ENCODE measurements at places on chromosomes 5 and 9. TPM values are rescaled to one million over a fixed set of nuclear protein-coding genes. Genes with fewer than 3 reads are reported as not detected.

DNA sequence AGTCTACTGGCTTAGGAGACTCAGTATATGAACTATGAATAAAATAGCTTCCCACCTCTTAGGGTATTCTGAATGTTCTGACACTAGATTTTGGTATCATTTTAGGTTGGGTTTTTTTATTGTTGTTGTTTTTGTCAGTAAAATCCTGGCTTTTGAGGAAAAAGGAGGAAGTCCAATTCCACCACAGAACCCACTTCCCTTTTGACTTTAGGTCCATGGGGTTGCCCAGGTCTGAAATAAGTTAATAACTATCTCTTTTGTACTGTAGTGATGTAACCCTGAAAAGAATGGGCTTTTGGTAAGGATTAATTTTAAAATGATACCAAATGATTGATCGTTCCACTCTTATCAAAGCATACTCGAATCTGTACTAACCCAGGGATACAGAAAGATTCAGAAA, 29.1 kb upstream of the IL12B start:
- H3K36me3 ChIP-seq, result no peaks in the 10 kb centered on the region
- H3K27me3 ChIP-seq, result peaks cover 3% of the 10 kb centered on the region

GRCh38 chr9:80561526-80561925, 989.8 kb downstream of the TLE4 start:
- no peaks in the 10 kb centered on the region for H3K27me3 ChIP-seq
- DNase-seq, result no peak
- no peaks in the 10 kb centered on the region for H3K36me3 ChIP-seq
- H3K4me1 ChIP-seq, result no peaks in the 10 kb centered on the region

- no peaks in the 10 kb centered on the region for H3K27me3 ChIP-seq
- peak; percentile 45 for DNase-seq
- H3K4me3 ChIP-seq, result no peak overlapping the region
- H3K27ac ChIP-seq, result peak overlapping the region; percentile 65
These were observed 27.9 kb downstream of the SPRY4 start for GRCh38 chr5:142296914-142297417.

AFF4 gene
- 49.1 TPM for polyA plus RNA-seq

HRH2 gene
- 2.1 TPM for polyA plus RNA-seq

ANKRD33B gene
- polyA plus RNA-seq, result 0.88 TPM

BHMT2 gene
- 2.8 TPM for polyA plus RNA-seq

DNA sequence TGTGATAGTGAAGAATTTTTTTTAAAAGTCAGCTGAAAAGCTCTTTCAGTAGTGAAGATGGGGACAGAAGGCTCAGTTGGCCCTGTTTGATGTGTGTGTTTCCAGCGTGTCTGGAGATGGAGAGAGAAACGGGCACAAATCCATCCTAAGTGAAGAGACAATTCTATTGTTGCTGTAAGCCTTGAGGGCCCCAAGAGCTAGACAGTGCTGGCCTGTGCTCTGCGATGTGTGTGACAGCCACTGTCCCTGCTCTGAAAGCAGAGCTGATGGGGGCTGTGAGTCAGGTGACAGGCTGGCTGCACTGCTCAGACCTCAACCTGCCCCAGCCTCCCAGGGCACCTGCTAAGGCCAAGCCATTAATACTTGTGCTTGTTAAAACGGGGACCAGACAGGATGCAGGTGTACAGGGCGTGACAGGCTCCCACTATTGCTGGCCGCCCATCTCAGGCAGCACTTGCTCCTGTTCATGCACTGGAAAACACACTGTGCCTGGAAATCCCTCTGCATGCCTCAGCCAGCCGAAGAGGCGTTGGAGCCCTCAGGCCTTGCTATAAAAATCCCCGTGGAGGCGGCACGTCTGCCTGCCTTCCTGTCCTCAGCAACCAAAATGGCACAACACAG, 44.6 kb upstream of the SEMA4D start:
- no peak overlapping the region for H3K4me3 ChIP-seq
- H3K27ac ChIP-seq, result no peak overlapping the region
- H3K36me3 ChIP-seq, result no peaks in the 10 kb centered on the region
- H3K4me1 ChIP-seq, result no peaks in the 10 kb centered on the region
- H3K27me3 ChIP-seq, result no peaks in the 10 kb centered on the region
- no peak for DNase-seq

DNA sequence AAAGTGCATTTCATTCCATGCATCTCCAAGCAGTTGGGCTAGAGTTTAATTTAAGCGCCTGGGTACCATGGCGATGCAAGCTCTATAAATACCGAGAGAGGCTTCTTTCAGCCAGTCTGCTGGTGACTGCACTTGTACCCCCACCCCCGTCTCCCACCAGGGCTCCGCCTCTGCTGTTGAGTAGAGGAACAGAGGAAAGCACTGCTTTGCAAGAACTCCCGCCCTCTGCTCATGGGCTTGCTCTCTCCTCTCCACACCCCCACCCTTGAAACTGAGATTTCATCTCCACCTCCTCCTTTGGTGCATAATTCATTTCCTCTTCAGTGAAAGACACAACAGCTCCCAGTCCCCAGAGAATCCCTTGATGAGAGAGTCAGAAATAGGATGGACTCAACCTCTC, 5.1 kb upstream of the WWC1 start:
- H3K27ac ChIP-seq, result no peak overlapping the region
- no peak overlapping the region for H3K4me3 ChIP-seq
- H3K27me3 ChIP-seq, result no peaks in the 10 kb centered on the region
- no peak for DNase-seq
- peaks cover 25% of the 10 kb centered on the region for H3K4me1 ChIP-seq
- no peaks in the 10 kb centered on the region for H3K36me3 ChIP-seq

GRCh38 chr5:56489272-56489671, 256.1 kb upstream of the ANKRD55 start:
- H3K36me3 ChIP-seq, result no peaks in the 10 kb centered on the region
- DNase-seq, result no peak
- H3K4me1 ChIP-seq, result peaks cover 9% of the 10 kb centered on the region
- H3K27ac ChIP-seq, result no peak overlapping the region
- H3K4me3 ChIP-seq, result no peak overlapping the region

- DNase-seq, result no peak
- no peak overlapping the region for H3K27ac ChIP-seq
- peaks cover 33% of the 10 kb centered on the region for H3K36me3 ChIP-seq
- H3K27me3 ChIP-seq, result no peaks in the 10 kb centered on the region
- H3K4me1 ChIP-seq, result no peaks in the 10 kb centered on the region
These were observed 7.6 kb upstream of the CAMSAP1 start for GRCh38 chr9:135914921-135915320.

ELAVL2 gene
- polyA plus RNA-seq, result 1.2 TPM

DNA sequence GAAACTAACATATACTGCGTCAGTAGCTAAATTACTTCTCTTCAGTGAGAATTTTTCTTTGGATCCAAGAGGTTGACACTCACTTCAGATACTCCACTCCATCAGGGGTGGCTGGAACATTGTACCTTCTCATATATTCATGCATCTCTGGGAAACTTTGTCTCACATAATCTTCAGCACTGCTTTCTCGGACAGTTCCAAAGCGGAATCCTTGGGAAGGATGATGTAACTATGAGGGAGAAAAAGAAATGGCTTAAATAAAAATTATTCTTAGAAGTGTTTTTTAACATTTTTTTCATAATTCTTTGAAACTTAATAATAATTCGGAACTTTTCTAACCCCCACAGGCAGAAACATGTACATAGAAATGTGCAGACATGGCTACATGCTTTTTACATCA, 33.4 kb upstream of the PPP3R2 start:
- H3K36me3 ChIP-seq, result no peaks in the 10 kb centered on the region
- H3K27me3 ChIP-seq, result no peaks in the 10 kb centered on the region
- DNase-seq, result no peak
- H3K4me3 ChIP-seq, result no peak overlapping the region
- H3K4me1 ChIP-seq, result no peaks in the 10 kb centered on the region

DNA sequence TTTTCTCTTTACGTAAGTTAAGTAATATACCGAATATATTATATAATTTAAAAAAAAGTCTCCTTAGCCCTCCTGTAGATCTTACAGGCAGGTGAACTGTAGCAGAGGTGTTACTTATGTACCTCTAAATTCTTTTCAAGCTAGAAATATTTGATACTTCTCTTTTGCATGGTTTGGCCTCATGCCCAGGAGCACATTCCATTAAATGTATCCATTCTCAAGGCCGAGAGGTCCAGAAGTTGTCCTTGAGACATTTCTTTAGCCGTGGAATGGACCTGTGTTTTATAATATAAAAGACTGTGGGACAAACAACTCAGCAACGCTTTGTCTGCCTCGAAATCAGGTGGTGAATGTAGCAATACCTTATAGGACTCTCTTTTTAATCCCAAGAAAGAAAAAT, 184.5 kb downstream of the TRIO start:
- H3K36me3 ChIP-seq, result peaks cover 30% of the 10 kb centered on the region
- H3K27ac ChIP-seq, result no peak overlapping the region
- H3K4me3 ChIP-seq, result no peak overlapping the region
- peaks cover 8% of the 10 kb centered on the region for H3K4me1 ChIP-seq

- H3K4me1 ChIP-seq, result no peaks in the 10 kb centered on the region
- H3K4me3 ChIP-seq, result no peak overlapping the region
- H3K36me3 ChIP-seq, result no peaks in the 10 kb centered on the region
- H3K27me3 ChIP-seq, result peaks cover 2% of the 10 kb centered on the region
- H3K27ac ChIP-seq, result no peak overlapping the region
These were observed 477.7 kb upstream of the C9orf72 start for GRCh38 chr9:28050941-28051340.

KLHL9 gene
- polyA plus RNA-seq, result 32.8 TPM

DNA sequence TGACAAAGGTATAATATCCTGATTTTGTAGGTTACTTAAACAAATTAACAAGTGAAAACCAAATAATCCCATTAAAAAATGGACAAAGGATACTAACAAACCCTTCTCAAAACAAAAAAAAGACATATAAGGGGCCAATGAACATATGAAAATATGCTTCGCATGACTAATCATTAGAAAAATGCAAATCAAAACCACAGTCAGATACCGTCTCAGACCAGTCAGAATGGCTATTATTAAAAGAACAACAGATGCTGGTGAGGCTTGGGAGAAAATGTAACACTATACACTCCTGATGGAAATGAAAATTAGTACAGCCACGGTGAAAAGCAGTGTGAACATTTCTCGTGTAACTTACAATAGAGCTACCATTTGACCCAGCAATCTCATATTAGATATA, 1542.2 kb upstream of the CDH9 start:
- H3K36me3 ChIP-seq, result no peaks in the 10 kb centered on the region
- H3K27me3 ChIP-seq, result no peaks in the 10 kb centered on the region
- no peak overlapping the region for H3K27ac ChIP-seq
- no peak for DNase-seq

GRCh38 chr5:8418049-8418426, 549.1 kb downstream of the MTRR start:
- no peak overlapping the region for H3K4me3 ChIP-seq
- DNase-seq, result no peak
- H3K4me1 ChIP-seq, result no peaks in the 10 kb centered on the region
- no peak overlapping the region for H3K27ac ChIP-seq
- no peaks in the 10 kb centered on the region for H3K27me3 ChIP-seq
